B cell (primary cell): ENCODE measurements at places on chromosomes 2 and 18.

DNA sequence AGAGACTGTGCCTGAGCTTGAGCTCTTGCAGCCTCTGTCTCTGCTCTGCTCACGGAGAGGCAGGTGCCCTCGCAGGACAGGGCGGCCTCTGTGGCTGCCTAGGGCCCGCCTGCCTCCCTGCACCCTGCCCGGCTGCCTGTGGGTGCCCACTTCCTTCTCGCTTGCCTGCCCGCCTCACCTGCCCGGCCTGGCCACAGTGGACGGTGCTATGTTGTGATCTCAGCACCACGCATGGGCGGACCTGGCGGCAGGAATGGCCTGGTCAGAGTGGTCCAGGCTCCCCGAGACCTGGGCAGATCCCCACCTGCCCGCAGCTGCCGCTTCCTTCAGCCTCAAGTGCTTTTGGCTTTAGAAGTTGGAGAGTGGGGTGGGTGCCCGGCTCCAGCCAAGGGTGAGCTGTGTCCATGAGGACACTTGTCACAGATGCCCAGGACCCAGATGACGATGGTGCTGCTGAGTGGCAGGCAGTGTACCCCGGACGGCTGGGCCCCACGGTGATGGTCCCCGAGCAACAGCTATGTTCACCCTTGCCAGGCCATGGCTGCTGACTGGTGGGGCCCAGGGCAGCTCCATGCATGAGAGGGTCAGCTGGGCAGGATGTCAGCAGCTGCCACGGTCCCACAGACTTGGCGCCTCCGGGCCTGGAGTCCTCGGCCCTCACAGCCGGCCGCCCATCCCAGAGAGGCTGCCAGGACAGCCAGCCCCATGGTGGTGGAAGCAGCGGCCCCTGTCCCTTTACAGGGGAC lies 25.3 kb downstream of the RTP5 start:
- DNase-seq: no peak

DNA sequence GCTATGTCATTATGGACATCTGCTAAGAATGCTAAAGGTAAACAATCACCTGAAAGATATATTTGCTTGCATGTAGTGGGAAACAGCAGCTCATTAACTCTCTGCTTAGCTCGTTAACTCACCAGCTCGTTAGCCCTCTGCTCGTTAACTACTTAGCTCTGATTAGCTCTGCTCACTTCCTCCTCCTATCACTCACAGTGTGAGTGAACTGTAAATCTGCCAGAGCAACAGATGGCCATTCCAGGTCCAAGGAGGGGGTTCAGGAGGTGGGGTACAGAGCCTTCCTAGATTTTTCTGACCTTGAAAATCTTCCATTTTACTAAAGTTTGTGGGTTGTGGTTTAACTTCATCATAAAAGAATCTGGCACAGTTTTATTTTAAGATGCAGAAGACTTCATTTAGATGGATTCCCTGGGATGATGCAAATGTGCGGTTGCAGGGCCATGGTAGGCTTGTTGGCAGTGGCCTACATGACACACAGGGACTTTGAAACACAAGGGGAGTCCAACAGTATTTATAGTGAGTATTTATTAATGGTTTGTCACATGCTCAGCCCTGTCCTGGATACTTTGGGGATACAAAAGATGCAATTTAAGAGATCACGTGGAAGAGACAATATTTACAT lies 1633.7 kb upstream of the CELF4 start:
- DNase-seq: no peak

DNA sequence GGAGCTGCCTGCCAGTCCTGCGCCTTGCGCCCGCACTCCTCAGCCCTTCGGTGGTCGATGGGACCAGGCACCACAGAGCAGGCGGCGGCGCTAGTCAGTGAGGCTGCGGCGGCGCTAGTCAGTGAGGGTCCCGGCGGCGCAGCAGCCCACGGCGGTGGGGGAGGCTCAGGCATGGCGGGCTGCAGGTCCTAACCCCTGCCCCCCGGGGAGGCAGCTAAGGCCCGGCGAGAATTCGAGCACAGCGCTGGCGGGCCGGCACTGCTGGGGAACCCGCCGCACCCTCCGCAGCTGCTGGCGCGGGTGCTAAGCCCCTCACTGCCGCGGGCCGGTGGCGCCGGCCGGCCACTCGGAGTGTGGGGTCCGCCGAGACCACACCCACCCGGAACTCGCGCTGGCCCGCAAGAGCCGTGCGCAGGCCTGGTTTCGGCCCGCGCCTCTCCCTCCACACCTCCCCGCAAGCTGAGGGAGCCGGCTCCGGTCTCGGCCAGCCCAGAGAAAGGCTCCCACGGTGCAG lies 867.4 kb downstream of the DSC3 start:
- DNase-seq: no peak

DNA sequence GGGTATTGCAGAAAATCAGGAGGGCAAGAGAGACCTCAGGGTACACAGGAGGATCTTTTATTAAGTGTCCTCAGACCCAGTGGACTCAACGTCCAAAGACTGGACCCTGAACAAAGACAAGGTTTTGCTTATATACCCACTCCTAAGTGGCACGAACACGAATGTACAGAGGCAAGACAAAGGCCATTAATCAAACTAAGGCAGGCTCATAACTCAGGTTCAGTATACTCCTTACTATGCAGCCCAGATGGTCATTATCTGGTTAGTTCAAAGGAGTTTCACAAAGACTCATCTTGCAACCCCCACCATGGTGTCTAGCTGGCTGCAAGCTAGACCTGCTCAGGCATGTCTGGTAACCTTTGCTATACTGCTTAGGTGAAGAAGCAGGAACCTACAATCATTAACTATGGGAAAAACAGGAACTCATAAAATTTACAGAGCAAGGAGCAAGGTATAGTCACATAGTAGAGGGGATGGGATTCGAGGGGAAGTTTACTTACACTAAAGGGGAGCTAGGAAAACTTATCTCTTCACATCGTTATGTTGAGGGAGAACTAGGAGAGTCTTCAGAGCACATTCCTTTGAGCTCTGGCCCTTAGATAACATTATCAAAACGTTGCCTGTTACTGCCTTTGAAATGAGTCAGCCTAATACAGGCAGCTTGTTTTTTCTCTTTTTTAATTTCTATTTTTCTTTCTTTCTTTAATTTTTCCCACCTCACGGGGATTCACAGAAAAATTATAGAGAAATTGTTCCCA lies 33.9 kb downstream of the SLC4A3 start:
- DNase-seq: no peak

- no peak for DNase-seq
These were observed 41.9 kb downstream of the SPTBN1 start for GRCh38 chr2:54497763-54498680.

DNA sequence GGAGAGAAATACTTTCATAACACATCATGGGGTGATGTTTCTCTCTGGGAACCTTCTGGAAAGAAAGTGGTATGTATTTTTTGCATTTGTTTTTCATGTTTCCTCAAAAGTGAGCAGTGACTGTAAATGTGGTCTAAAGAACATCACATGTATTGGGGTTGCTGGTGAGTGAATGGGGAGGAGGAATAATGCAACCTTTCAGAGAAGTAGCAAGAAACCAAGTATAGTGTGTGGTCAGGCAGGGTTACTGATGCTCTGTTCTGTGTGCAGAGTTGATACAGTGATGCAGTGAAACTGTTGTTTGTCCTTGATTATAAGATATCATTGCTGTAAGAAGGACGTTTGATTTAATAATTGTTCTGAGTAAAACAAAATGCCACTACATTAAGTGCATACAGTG lies 24.1 kb downstream of the ADNP2 start:
- no peak for DNase-seq

DNA sequence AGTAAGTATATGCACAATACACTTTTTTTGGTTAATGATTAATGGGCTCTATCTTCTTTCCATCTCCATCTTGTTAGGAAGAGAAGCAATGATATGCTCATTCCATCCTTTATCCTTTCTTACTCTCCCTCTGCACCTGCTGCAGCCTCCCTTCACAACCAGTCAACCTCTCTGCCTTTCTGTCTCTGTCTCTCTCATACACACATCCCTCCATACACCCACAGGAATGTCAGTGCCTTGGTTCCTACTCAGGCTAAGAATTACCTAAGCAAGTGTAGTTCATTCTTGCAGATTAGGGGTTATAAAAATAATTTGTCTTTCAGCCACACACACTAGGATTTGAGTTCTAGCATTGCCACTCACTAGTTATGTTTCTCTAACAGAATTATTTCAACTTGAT lies 45.6 kb downstream of the MAP2 start:
- DNase-seq: no peak

GRCh38 chr2:156445296-156446220 lies 9.4 kb downstream of the GPD2 start:
- DNase-seq: no peak

DNA sequence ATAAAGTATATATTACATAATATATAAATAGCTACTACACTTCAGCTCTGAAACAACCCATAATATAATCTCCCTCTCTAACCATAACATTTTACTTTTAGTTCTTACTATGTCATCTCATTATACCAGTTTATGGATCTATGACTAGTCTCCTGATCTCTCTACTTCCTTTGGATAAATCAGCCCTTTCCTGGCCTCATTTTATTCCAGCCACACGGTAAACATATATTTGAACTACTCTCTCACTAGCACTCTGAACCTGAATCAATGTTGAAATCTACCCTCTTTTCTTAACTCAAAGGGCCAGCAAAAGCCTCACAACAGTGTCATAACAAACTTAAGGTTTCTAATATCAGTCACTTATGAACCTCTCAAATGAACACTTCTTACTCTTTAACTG lies 62.6 kb downstream of the BAZ2B start:
- no peak for DNase-seq

DNA sequence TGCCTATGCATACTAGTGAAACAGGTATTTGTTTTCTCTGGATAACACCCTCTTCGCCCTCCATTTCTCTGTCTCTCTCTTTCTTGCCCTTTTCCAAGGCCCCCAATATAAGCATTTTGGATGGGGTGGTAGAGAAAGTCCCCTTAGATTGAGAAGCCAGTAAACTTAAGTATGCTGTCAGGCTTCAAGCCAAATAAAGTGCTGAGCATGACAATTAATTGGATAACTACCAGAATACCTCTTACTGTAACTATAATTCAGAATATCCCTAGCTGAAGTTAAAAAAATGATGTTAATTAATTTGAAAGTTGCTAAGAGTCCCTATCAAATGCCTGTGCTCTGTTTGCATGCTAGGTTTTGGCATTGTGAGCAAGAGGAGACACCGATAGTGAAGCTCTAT lies 324.8 kb downstream of the PARD3B start:
- DNase-seq: no peak

- DNase-seq: no peak
These were observed 793.7 kb upstream of the FANCL start for GRCh38 chr2:59034837-59035236.

DNA sequence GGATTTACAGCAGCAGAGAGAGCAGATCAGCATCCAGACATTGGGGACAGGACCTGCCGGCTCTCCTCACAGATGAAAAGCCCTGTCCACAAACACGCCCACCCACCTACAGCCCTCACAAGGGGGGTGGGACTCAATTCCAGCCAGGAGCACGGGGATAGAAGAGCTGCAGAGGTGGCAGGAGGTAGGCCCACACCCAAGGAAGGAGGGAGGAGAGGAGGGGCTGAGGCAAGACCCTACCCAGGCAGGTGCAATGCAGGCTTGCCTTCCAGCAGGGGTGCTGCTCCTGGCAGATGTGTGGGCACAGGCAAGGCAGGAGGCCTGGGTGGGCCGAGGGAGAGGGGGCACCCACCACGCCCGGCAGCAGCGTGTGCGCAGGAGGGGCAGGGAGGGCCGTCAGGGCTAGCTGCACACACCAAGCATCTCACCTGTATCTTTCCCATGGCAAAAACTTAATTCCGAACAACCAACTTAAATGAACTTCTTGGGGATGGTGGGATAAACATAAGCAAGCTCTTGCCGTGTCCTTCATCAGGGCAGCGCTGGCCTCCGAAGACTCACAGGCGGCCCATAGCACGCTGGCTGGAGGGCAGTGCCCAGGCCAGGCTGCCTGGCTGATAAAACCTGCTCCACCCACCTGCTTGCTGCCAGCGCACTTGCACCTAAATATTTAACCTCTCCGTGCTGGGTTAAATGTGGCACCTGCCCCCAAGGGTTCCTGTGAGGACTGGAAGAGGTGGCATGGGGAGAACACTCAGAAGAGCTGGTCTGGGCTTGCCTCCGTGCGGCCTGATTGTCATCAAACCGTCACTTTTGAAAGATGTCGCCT lies 219.5 kb downstream of the HDAC4 start:
- no peak for DNase-seq

DNA sequence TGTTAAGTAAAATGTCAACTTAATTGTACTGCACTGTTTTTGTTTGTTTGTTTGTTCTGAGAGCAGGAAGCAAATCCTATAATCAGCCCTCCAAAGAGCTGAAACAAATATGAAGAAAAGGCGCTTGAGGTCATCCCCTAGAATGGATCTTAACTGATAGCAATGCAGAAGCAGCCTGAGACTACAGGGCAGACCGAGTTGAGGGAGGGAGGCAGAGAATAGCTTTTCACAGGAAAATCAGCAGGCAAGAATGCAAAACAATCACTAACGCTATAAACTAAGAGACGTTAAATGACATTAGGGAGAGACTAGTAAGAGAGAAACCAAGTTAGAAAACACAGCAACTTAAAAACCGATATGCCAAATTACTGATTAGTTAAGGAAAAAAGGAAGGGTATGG lies 37.2 kb downstream of the GALNT1 start:
- no peak for DNase-seq

DNA sequence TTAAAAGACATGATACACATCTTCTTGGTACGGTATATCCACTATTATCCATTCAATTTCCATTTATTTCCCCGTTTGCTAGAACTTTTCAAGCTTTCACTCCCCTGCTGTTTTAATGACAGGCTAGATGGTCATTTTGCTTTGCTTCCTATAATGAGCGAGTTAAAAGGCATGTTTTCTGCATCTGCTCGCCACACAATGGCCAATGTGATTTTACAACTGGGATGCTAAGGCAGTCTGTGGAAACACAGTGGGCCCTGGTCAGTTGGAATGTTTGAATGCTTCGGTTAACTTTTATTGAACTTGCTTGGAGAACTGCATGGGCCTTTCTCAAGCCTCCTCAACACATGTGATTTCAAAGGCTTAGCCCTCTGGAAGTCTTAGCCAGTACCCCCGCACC lies 48.4 kb upstream of the TNP1 start:
- no peak for DNase-seq

GRCh38 chr2:181036848-181037603 lies 56.6 kb downstream of the UBE2E3 start:
- DNase-seq: no peak

- no peak for DNase-seq
These were observed 493.0 kb upstream of the ACVR2A start for GRCh38 chr2:147351784-147352183.

DNA sequence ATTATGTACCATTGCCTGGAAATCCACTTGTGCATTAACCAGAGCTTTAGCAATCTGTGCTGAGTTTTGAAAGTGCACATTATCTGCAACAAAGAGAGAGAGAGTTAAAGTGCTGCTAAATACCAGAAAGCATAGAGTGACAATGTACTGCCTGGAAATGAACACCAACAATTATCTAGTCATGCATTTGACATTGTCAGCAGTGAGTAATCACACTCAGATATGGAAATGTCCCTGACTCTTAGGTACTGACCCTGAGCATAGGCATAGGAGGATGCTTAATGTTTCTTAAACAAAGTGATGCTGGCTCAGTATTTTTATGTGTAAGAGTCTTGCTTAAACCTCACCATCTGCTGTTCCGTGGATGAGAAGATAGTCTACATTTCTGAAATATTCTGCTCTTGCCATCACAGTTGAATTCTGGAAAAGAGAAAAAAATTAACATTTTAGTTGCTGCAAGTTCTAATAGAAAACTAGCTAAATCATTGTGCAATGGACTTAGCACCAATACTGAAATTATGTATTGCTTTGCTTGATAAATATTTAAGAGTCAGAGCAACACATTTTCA lies 20.8 kb upstream of the GCG start:
- no peak for DNase-seq
